ENCODE measurements at places on chromosomes 1 and 21.

GRCh38 chr1:205514211-205515142, 10.0 kb downstream of the CDK18 start:
- DNase-seq, result no peak

- no peak for DNase-seq
These were observed 112.6 kb downstream of the BRINP2 start for GRCh38 chr1:177283380-177283779.

DNA sequence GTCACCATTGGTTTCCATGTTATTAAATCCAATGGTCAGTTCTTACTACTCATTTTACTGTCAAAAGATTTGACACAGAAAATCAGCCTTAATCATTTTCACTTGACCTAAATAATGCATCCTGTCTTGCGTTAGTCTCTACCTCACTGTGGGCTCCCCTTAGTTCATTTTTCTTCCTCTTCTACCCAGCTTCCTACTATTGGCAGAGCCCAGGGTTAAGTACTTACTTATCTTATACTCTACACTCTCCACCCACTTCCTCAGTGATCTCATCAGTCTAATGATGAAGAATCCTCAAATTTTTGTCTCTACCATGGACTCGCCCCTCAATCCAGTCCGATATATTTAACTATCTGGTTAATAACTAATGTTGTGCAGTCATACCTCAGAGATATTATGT, 735.9 kb downstream of the KCNT2 start:
- no peak for DNase-seq

GRCh38 chr1:56032096-56032676, 547.2 kb downstream of the PLPP3 start:
- no peak for DNase-seq

DNA sequence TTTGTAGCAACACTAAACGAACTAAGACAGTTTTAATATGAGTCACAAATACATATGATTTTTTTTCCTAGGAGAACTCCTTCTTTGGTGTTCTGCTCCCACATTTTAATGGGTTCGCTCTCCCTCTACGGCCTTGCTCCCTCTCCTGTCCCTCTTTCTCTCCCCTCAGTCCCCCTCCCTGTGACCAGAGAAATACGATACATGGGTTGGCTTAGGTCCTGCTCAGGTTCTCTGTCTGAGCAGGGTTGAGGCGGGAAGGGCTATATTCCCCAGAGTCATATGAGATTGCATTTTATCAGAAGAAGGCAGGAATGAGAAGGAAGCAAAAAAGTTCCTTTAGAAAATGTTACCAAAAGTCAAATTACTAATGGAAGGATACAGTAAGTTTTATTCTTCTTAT, 44.6 kb downstream of the UBE2U start:
- DNase-seq, result no peak

- no peak for DNase-seq
These were observed 78.1 kb downstream of the RERE start for GRCh38 chr1:8739377-8739776.

DNA sequence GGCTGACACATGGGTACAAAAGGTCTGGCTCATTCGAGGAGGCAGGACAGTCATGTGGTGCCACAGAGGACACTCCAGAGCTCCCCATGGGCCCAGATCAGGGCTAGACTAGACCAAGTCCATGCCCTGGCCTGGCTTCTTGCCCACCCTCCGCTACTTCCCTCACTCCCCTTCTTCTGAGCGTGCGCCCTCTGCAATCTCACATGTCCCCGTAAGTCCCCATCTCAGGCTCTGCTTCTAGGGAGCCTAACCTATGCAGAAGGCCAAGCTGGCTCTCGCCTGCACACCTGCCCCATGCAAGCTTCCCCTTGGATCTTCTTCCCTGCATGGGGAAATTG, 553.6 kb downstream of the PTPRU start:
- no peak for DNase-seq

DNA sequence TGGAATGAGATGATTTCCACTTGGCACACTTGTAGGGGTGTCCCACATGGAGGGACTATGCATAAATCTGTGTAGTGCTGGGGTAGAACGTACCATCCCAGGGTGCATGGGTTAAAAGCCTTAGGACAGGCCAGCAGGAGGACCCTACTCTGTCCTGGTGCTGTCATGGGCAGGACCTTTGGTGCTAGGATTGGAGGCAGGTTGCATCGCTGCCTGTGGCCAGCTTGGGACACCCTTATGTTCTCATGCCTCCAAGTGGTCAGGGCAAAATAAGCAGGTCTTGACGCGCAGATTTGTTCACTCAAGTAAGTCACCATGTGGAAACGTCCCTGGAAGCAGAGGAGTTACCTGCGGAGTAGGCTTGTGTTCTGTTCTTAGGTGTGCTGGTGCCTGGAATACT, 49.5 kb upstream of the RAB3GAP2 start:
- DNase-seq, result no peak

DNA sequence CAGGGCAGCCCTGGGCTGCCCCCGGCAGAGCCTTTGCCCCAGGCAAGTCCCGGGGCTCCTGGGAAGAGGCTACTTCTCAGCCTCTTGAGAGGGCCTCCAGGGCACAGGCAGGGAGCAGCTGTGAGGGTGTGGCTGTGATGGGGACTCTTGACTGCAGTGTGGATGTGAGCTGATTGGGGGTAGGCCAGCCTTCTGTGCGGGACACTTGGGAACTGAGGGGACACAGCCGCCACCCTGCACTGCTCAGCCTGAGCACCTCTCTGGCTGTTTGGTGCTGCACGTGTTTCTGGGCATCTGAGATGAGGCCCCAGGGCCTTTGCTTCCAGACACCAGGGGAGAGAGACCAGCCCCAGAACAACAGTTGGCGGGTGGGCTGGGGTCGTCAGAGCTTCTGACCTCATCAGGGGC, 62.1 kb downstream of the SKI start:
- DNase-seq, result no peak

DNA sequence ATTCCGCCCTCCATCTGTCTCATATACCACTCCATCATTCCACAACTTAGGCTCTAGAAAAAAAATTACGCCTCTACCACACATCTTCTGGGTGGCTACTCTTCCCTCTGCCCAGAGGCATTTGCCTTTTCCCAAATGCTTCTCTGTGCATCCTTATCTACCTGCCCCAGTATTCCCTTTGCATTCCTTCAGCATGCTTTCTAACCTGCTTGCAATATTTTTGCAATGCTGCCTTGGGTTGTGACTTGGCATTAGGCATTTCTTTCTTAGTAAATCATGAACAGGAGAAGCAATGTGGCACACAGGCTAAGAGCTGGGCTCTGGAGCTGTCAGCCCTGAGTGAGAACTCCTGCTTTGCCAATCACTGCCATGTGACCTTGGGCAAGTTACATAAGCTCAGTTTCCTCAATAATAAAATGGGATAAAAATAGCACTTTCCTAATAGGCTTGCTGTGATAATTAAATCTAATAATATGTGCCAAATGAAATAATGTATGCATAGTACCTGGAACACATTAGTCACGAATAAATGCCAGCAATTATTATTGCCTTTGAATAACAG, 276.0 kb downstream of the ASTN1 start:
- no peak for DNase-seq

DNA sequence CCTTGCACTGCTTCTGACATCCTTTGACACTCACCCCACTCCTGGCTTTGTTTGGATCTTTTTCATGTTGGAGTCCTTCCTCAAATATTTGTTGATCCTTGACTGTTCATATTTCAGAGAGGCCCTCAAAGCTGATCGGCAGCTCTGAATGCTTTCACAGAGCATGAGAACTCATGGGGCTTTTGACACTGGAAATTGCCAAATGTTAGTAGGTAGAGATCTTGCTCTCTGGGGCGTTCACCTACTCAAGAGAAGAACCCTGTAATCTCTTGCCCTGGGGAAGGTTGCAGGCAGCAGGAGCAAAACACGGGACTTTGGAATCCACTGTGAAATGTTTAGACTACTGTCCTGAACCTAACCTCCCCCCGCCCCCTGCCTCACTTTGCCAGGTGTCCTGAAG, 67.4 kb upstream of the STUM start:
- DNase-seq, result no peak

- DNase-seq, result no peak
These were observed 354.9 kb upstream of the ADAMTS5 start for GRCh38 chr21:27321791-27322190.

DNA sequence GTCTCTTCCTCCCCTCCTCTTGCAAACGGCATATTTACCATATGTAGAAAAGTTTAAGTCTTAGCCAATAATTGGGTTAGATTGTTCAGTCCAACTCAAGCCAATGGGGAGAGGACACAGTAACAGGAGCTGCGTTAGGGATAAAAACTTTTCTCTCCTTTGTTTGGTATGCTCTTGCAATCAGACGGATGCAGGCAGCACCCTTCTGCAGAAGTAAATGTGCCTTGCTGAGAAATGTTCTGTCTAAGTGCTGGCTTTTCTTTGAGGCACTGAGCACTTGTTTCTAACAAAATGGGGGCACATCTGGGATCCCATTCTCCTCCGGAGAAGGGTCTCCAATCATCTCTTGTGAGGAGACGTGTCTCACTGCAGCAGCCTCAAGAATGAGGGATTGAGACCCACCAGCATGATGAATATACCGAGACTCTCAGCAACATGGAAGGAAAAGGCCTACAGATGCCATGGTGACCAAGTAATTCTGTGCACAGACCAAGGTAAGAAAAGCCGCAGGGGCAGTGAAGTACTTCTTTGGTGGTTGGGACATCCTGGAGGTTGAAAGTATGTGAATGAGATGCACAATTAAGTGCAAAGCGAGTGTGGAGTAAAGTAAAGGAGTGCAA, 20.7 kb upstream of the GNG4 start:
- DNase-seq, result no peak

- no peak for DNase-seq
These were observed 194.8 kb downstream of the LMO4 start for GRCh38 chr1:87523466-87523865.
